ENCODE measurements at places on chromosomes 1 and 21.
A peak's percentile ranks its signal among the peaks of the same experiment; 100 is the strongest.

GRCh38 chr21:44837537-44837936 lies 19.7 kb upstream of the SUMO3 start:
- DNase-seq, result no peak

DNA sequence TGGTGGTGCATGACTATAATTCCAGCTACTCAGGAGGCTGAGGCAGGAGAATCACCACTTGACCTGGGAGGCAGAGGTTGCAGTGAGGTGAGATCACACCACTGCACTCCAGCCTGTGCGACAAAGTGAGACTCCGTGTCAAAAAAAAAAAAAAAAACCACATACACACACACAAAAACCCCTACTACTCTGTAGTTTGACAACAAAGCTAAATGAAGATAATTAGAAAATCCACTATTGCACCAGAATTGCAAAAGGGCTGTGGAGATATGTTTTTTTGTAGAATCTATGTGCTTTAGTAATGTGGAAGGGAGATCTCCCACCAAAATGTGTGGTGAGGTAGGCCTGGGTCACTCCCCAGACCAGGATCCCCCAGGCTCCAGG lies 32.2 kb upstream of the KHDRBS1 start:
- peak; percentile 28 for DNase-seq

GRCh38 chr1:160108888-160109662 lies 6.5 kb upstream of the ATP1A2 start:
- peak; percentile 56 for DNase-seq

DNA sequence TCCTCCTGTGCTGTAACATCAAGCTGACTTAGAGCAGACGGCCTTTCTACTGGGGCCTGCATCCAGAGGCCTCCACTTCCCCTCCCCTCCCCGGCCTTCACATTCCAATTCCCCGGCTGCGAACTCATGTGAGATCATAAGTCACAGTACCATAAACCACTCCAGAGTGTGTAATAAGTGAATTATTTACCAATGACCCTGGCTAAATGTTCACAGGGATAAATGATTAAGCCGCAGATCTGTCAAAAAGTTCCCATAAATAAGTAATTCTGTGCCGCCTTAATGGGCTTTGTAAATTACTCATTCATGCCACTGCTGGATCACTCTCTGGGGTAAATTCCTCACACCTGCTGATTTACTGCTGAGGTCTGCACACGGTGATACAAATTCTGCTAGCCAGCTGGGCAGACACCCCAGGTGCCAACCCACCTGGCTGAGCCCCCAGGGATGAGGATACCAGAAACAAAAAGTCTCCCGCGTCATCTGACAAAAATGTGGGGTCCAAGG lies 27.4 kb upstream of the KIRREL1 start:
- no peak for DNase-seq

DNA sequence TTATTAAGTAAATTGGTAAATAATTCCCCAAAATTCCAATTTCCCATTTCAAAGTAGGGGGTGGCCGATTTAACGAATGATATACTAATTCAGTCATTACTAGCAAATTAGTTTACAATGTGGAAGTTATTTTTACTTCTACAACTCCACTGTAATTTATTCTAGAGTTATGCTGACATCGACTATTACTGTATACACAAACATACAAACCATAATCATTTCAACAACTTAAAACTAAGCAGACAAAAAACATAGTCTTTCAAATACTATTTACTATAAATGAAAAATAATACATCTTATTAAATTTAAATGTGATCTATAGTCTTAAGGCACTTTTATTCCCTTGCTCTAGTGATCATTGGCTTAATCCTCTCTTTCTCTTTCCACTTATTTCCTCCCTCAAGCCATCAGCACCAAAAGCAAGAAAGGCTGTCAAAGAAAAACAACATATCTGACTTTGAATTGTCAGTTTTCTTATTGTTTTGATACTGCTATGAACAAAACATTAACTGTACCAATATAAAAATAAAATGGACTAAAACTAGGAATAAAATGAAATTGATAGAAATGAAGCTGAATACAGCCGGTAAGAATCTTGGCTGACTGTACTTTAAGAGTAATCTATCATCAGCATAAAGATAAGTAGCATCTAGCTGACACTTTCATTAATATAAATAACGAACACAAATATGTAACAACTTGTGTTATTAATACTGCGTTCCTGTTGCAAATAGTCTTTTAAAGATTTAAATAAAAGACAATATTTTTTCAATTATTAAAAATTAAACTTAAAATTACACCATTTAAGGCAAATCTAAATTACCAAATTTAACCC lies 4.1 kb downstream of the CDC42BPA start:
- DNase-seq, result no peak

DNA sequence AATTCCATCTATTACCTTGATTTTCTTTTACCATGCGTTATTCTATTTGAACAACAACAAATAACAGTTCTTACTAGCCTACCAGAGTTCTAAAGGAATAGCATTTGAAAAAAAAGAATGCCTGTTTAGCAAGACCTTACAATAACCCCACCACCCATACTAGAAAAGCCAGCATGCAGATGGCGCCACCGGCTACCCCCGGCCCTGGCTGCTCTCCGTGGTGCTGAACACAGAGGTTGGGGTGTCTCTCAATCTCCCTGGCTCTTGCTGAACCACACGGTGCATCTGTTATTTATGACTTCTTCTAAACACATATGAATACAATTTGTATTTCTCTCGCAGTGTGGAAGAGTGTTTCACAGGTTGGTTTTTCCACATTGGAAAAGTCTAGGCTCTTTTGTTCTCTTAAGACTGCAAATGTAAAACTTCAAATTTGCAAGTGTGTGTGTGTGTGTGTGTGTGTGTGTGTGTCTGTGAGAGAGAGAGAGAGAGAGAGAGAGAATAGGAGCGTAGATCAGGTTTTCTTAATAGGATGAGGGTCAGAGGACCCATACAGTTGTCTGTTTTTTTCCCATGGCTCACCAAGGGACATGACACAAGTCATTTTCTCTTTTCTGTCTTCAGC lies 13.6 kb downstream of the GRIK3 start:
- peak; percentile 20 for DNase-seq

- peak; percentile 81 for DNase-seq
Measured at GRCh38 chr1:45569962-45570581, 13.8 kb upstream of the NASP start.

- DNase-seq, result no peak
Measured at GRCh38 chr1:170993151-170993550, 57.8 kb downstream of the MROH9 start.

DNA sequence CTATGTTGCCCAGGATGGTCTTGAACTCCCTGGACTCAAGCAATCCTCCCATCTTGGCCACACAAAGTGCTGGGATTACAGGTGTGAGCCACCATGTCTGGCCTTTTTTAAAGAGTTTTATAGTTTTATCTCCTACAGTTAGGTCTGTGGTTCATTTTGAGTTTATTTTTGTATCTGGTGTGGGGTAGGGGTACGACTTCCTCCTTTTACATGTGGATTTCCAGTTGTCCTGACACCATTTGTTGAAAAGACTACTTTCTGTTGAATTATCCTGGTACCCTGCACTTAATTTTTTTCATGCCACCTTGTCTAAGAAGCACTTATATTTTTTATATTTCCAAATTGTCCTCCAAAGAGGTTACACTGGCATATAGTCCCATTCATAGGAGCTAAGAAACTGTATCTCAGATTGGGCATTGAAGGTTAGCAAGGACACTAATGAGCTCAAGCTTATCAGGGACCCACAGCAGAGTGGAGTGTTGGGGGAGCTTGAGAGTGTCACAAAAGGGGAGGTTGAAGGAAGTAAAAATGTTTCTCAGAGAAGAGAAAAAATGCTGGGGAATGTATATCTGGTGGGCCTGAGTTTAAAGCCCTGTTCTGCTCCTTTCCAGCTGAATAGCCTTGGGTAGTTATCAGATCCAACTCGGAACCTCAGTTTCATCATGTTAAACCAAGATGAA lies 23.4 kb upstream of the MEF2D start:
- DNase-seq, result no peak

DNA sequence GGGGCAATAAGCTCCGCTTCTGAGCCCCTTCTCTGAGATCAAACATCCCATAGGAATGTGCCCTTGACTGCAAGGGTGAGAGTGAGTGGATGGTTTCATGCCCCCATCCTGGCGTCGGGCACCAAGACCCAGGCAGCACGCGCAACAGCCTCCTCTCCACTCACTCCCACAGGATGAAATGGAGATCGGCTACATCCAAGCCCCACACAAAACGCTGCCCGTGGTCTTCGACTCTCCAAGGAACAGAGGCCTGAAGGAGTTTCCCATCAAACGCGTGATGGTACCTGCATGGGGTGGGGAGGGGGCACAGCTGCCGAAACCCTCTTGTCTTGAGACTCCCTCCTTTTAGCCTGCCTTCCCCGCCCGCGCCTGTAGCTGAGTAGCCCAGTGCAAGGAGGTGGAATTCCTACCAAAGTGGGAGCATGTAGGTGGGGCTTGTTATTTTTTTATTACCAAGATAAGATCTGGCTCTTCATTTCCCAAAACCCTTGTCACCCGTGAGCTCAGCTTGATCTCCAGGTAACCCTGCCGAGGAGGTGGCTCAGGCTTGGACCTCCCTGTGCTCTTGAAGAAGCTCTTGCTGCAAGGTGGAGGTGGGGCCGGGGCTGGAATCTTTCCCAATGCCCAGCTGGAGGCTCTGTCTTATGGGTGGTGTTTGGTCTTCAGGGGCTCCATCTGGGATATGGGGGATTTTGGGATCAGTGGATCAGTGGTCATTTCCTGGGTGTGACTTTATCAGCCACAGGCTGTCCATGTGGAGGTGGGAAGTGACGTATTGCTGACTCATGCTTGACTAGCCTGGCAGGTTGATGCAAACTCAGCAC lies 24.0 kb upstream of the PADI6 start:
- no peak for DNase-seq

GRCh38 chr21:41568606-41569385 lies 60.8 kb upstream of the TMPRSS2 start:
- DNase-seq, result no peak

DNA sequence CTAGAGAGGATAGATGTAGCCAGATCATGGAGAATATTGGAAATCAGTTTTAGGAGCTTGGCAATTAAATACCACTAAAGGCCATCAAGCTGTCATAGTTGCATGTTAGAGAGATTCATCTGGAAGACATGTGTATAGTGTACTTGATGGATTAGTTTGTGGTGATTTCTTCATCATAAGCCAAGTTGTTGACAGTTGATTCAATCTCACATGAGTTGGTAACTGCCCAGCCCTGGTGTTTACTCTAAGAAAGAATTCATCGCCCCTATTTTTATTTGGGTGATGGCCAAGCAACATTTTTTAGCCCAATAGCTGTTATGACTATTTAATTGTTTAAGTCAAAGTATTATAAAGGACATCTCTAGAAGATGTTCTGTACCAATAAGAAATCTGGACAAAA lies 737.6 kb downstream of the PLA2G4A start:
- no peak for DNase-seq

Data from activated CD4-positive, alpha-beta T cell treated with anti-CD3 and anti-CD28 coated beads, Interleukin-10, Interleukin-2, amounts not matched to agents 100 ng/mL and 50 ng/mL, durations not matched to agents 16 hours and 8 hours (primary cell).